ENCODE measurements at places on chromosomes 1 and 21.

GRCh38 chr1:84720221-84720780 lies 30.0 kb upstream of the SSX2IP start:
- DNase-seq = no peak

- no peak for DNase-seq
These were observed 868 bp downstream of the PPP1R12B start for GRCh38 chr1:202349206-202349928.

DNA sequence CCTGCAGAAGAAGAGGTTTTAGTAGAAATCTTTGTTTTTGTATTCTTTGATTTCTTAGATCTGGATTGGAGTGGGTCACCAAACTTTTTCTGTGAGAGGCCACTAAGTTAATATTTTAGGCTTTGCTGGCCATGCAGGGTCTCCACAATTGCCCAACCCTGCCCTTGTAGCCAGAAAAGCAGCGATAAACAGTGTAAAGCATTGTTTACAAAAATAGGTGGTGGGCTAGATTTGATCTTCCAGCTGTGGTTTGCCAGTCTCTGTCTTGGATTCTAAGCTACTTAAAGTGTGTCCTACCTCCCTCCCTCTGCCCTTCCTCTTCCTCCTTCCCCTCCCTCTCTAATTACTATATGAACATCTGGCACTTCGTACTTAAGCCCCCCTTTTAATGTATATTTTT lies 68.0 kb downstream of the LAMC1 start:
- no peak for DNase-seq

GRCh38 chr1:17089506-17089905 lies 29.7 kb downstream of the PADI2 start:
- no peak for DNase-seq

Data from H54 (cell line).